RWPE1 (cell line): ENCODE measurements at places on chromosomes 3 and 15.

DNA sequence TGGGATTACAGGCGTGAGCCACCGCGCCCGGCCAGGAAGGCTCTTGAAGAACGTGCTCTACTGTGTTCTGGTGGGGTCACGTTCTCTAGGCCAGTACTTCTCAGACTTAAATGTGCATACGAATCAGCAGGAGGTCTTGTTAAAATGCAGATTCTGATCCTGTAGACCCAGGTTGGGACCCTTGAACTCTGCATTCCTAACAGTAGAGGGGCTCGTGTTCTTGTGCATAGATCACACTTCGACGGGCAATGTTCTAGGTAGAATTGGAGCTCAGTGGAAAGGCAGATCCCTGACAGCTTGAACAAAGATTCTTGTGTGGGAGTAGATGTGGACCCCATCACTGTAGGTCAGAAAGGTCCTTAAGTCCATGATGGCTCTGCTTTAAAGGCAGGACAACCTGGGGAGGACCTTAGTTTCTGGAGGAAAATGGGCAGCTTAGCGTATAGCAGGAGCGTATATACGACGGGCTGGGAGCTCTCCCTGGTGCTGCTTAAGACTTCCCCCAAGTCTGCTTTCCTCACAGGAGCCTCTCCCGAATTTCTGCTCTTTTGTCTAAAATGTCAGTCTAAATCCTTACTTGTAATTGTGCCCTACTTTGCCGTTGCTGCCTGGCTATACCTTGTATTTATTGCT is 16.9 kb upstream of the FAM81A start:
- no peak for DNase-seq

GRCh38 chr15:79657722-79658121 is 225.6 kb downstream of the MINAR1 start:
- DNase-seq = no peak

- peak; percentile 27 for DNase-seq
Observed at GRCh38 chr15:52370010-52370409, 74.4 kb upstream of the MYO5C start.

DNA sequence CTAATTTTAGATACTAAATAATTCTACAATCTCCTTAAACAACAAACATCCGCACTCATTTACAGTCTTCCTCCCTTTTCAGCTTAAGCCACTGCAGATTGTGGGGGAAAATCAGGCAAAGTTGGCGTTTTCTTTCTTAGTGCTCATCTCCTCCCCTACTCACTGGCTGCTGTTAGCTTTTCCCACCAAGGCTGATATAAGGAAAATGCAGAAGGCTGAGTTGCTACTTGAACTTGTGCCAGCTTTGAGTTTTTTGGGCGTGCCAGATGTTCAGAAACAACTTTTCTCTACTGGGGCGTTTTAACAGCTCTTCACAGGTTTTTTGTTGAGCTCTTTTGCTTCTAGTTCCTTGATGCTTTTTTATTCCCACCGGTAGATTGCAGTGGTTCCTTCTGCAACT is 222.0 kb downstream of the PYDC2 start:
- DNase-seq = no peak

- peak; percentile 38 for DNase-seq
Observed at GRCh38 chr3:107117922-107118536, 259.2 kb upstream of the CCDC54 start.

DNA sequence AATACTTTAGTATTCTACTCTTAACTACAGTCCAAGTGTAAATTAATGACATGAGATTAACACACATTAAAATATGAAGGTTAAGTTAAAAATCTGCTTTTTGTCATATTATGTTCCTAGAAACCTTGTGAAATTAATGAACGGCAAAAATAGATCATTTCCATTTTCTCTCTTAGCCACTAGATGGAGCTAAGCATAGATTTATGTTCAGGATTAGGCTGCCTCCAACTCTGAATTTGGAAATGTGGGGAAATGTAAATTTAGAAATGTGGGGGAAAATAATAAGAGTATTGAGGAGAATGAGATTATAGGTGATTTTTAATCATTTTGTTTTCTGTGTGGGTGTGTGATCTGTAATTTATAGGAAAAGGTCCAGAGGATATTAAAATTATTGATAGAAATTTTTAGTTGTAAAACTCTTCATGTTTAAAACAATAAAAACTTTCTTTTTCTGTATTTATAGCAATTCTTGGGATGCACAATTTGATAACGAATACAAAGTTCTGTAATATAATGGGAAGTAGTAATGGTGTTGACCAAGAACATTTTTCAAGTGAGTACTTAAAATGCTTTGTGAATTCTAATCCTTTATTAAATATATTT is 59.2 kb downstream of the TMOD3 start:
- peak; percentile 55 for DNase-seq

DNA sequence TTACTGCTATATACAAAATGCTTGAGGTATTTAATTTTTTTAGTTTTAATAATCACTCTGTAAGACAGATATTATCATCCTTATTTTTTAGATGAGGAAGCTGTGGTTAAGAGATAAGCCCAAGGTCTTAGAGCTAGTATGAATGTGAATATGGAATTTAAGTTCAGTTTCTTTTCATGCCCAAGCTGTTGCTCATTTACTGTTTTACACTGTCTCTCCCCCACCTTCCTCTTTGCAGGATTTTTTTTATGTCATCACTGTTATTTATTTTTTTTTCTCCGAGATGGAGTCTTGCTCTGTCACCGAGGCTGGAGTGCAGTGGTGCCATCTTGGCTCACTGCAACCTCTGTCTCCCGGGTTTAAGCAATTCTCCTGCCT is 22.5 kb downstream of the MAP2K5 start:
- no peak for DNase-seq

- no peak for DNase-seq
Observed at GRCh38 chr3:45608885-45609284, 14.3 kb downstream of the LIMD1 start.

- no peak for DNase-seq
Observed at GRCh38 chr15:53404930-53405493, 354.5 kb downstream of the WDR72 start.

- no peak for DNase-seq
Observed at GRCh38 chr15:26665957-26666791, 106.7 kb downstream of the GABRB3 start.

DNA sequence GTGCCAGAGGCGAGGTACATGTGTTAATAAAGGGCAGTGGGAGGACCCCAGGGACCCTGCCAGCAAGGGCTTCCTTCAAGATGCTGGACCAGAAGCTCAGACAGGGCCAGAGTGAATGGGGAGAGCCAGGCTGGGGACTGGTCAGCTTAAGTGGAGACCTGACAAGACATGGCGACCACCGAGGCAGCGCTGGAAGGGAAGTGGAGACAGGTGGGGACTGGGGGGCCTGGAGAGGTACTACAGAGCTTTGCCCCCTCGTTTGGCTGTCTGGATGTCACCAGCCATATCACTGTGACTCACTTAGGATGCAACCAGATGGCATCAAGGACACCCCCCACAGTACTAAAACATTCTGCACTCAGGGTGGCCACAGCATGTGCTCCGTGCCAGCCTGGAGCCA is 97.9 kb downstream of the ADCY5 start:
- DNase-seq = no peak

DNA sequence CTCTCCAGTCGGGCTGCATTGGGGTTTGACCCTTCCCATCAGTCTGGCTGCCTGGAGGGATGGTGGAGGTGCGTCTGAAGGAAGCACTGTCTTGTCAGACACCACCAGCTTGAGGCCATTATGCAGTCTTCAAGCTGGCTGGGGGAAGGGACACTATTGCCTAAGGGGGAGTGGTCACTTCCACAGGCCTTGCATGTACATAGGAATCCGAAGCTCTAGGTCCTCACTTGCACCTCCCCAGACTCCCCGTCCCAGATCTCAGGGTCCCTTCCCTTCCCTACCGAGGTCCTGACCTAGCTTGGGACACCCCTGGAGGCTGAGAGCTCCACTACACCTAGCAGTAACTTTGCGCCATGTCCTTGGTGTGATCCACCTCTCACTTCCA is 48.6 kb upstream of the KLF13 start:
- DNase-seq = no peak

- no peak for DNase-seq
Observed at GRCh38 chr15:61524086-61524485, 295.0 kb upstream of the RORA start.

GRCh38 chr3:128404276-128405068 is 62.2 kb downstream of the DNAJB8 start:
- DNase-seq = no peak

DNA sequence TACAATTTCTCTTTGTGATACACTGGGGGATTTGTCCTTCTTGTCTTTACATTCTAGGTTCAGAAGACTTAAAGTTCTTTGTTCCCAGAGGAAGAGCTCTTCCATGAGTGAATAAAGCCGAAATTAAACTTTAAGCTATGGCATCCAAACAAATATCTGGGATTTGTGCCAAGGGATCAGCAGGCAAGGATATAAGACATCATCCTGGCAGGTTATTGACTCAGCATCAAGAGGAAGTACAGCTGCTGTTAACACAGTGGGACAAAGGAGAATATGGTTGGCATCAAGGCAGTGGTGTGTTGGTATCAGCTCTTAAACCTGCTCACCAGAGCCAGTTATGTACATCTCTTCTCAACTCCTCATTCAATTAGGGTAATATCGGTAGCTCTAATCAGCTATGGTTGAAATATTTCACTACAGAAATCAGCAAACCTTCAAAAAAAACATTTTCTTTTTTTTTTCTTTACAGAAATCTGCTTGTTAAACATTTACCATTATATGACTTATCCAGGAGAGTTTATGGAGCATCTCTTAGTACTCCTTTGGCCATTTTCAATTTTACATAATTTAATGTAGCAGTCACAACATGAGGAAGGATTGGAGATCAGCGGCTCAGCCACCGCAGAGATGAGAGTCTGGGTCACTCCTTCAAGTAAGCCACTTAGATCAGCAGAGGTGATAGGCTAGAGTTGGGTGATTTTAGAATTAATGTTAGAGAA is 1198.6 kb upstream of the EPHA6 start:
- DNase-seq = no peak

DNA sequence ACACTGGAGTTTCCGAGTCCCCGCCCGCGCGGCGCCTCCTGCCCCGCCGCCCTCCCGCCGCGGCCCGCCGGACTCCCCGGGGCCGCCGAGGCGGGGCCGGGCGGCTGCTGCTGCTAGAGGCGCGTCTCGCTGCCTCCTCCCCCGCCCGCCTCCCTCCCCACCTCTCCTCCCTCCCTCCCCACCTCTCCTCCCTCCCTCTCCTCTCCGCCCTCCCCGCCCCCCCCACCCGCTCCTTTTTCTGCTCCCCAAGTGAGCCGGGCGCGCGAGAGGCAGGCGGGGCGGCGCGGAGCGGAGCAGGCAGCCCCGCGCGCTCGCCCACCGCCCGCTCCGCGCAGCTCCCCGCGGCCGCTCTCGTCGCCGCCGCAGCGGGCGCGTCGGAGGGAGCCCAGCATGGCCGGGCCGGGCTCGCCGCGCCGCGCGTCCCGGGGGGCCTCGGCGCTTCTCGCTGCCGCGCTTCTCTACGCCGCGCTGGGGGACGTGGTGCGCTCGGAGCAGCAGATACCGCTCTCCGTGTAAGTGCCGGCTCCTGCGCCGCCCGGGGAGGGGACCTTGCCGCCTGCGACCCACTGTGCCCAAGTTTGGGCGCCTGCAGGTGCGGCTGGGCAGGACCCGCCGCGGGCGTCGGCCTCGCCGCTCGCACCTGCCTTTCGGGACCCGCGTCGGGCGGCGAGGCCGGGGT is at the start of gene CACNA2D3:
CACNA2D3 (plus strand) TSS at position 229 of the 679 bp plus-strand sequence.
- no peak for DNase-seq

DNA sequence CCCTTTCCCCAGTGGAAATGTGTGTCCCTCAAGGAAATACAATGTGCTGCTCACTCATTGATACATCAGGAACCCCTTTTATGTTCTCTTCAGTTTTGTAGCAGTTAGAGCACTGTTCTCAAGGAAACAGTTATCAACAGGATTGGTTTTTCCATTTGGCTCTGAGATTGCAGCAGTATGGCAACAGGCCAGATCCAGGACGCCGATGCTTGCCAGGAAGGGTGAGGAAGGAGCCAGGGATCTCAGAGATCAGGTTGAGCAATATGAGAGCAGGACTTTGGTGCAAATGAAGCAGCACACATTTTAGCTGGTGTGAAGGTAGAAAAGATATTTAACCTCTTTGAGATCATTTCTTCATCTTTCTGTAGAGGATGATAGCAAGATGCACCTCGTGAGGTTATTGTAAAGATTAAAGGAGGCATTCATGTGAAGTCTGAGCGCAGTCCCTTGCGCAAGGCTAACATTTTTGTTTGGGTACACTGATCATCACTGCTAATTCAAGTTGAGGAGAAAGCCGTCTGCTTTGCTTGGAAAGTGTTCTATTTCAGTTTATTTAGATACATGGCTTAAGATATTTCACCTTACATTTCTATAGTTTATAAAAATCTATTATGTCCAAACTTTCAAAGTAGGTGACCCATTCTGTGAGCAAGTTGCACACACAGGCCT is 68.5 kb downstream of the KCNH8 start:
- DNase-seq = no peak

- DNase-seq = no peak
Observed at GRCh38 chr15:81156324-81156723, 22.3 kb downstream of the CFAP161 start.
